ENCODE measurements at places on chromosomes 6 and 20.

DNA sequence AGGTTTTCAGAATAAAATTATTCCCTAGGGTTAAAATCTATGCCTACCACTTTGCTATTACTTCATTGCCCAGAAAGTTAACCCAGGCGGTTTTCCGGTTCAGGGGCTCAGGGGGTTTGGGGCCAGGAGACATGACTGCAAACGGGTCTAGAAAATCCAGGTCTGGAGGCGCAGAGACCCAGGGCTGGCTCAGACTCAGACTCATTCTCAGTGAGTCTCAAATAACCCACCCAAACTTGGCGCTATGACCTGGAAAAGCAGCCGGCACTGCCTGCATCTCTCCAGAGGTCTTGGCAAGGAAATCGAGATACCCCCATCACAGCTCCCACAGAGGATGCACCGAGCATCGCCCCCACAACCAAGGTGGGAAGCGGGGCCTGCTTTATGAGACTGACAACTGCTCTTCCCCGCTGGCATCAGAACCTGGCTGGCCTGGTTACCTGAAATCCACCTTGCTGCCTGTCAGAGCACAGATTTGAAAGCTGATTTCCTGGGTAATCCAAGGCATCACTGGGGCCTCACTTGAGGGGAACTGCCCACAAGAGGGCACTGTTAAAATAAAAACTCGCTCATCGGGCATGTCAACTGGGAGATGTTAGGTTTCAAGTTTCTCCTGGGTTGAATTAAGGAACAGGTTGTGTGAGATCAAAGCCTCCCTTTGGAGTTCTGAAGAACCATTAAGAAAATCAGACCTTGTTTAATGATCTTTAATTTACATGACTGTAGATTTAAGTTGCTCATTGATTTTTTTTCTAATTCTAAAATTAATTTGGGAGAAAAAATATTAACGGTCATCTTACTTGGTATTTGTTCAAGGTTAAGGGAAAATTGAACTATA, 55.1 kb downstream of the KIF16B start:
- DNase-seq, result no peak

DNA sequence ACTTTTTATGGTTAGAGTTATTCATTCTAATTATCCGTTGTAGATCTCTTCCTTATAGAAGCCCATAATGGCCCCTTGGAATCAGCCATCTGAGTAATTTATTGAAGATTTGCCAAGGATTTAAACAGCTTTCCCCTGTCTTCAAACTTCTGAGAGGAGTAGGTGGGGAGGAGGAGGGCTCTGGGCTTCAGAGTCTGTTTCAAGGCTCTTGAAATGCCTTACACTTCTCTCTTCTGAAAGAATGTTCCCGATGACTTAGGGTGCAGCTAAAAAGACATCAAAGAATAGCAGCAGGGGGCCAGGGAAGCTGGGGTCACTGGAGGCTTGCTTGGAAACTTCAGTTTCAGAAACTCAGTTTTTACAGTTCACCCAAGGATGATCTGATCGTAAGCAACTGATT, 165.3 kb downstream of the ZDHHC14 start:
- no peak for DNase-seq

- no peak for DNase-seq
Observed at GRCh38 chr6:168865-169455, 123.3 kb upstream of the DUSP22 start.

DNA sequence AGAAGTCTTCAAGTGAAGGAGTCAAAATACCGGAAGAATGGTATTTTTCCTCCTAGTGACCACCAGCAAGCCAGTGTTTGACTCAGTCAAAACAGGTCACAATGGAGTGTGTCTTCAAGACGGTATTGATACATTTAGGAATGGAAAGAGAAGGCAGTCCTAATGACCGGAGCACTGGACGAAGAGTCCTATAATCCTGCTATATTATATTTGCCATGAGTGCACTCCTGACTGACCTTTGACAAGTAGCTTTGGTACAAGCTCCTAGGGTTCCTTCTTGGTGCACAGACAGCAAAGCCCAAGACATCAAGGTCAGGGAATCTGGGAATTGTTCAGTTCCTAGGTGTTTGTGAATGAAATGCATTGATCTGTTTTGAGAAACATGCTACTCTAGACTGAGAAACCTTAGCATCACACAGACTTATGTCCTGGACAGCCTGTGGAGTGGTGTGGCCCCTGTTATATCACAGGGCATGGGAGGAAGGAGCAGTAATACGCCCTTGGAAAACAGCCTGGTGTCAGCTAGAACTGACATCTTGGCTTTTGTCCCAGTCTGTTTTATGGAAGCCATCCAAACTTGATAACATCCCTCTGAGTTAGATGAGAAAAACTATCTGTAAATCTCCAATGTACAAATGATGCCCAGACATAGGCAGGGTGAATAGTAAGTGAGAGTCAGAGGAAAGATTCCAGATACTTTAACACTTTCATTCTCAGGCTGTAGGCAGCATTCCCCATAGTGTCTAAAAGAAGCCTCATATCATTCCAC, 18.5 kb downstream of the NOX3 start:
- DNase-seq, result no peak

DNA sequence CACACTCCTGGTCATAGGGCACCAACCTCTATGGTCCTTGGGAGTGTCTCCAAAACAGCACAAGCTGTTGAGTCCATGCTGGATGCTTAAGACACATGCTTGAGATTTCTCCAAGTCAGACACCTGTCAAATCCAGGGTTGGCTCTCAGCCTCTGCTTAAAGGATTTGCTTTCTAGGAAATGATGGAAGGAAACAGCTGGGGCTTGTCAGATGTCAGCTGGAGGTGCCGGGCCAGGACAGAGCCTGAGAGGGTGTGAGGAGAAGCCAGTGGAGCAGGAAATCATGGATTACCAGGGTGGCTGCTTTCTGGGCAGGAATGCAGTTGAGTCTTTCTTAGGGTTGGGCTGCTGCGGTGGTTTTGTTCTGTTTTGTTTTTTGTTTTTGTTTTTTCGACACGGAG, 83.0 kb upstream of the FAM184A start:
- no peak for DNase-seq

DNA sequence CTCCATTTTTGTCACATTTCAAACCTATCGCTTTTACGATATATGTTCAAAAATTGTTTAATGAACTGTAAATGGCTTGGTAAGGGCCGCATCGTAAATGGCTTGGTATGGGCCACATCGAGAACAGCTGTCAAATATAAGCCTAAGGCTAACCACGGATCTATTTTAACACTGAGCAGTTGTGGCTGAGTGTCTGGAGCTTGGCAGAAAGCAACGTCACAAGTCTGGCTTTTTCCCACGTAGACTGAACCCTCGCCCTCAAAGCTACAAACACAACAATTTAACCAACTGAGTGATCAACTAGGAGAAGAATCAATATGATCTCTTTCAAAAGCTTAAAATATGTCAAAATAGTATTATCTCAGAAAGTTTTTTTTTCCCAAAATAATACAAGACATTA, 71.4 kb upstream of the PRSS16 start:
- no peak for DNase-seq
